ENCODE measurements at places on chromosomes 5 and 9.

DNA sequence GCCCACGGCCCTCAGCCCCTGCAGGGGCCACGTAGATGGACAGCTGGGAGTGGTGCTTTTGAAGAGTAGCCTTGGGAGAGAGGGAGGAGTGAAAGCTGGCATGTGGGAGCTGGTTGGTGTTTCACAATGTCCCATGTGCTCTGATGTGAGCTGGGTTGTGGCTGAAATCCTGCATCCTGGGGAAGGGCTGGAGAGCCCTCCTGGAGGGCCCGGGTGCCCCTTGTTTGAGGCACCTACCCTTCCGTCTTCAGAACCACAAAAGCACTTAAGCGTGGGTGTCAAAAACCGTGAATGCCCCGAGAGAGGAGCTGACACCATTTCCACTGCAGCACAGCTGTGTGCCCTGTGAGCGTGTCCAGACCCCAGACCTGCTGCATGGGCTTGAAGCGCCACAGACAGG lies 199.1 kb upstream of the ZNF618 start:
- no peak for DNase-seq

DNA sequence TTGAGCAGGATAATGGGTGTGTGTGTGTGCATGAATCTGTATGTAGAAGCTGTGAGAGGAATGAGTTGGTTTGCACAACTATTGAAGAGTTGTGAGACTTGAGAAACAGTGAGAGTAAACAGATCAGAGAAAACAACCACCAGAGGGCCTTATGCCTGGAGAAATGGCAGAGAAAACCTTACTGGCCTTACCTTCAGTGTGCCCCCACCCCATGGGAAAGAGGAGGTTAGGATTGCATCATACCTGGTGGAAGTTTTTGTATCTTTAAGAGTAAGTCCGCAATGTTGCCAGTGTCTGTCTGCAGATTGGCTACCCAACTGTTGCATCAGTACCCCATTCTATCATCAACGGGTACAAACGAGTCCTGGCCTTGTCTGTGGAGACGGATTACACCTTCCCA lies 1909.4 kb upstream of the WWC1 start:
- DNase-seq = no peak

GRCh38 chr9:77997611-77998284 lies 33.9 kb downstream of the GNAQ start:
- DNase-seq = no peak

- DNase-seq = no peak
Observed at GRCh38 chr9:104092875-104093600, 1.1 kb upstream of the SMC2 start.

Measured in NCI-H2171 (cell line).